ENCODE measurements at places on chromosomes 16 and 17.

- no peak for DNase-seq
Observed at GRCh38 chr16:78608305-78608776, 508.9 kb downstream of the WWOX start.

- DNase-seq, result no peak
Observed at GRCh38 chr16:54437401-54437800, 150.8 kb upstream of the IRX3 start.

GRCh38 chr17:65455154-65455971 is 106.1 kb downstream of the AXIN2 start:
- DNase-seq, result no peak

- DNase-seq, result no peak
Observed at GRCh38 chr17:48148854-48149786, 41.6 kb downstream of the SNX11 start.

DNA sequence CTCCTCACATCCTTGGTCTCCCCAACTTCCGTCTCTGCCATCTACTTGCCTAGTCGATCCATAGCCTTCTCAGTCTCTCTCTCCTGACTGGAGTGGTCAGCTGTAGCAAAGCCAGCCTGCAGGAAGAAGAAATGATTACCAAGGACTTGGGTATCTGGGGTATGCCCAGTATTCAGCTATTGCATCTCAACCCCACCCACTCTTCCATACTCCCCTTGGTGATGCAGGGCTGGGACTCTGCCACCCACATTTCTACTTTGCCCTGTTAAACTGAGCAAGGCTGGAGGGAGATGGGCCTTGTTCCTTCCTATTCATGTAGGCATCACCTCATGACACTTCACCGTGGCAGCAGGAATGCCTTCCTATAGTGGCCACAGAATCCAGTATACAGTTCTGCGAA is 2.3 kb downstream of the COPRS start:
- DNase-seq, result no peak

DNA sequence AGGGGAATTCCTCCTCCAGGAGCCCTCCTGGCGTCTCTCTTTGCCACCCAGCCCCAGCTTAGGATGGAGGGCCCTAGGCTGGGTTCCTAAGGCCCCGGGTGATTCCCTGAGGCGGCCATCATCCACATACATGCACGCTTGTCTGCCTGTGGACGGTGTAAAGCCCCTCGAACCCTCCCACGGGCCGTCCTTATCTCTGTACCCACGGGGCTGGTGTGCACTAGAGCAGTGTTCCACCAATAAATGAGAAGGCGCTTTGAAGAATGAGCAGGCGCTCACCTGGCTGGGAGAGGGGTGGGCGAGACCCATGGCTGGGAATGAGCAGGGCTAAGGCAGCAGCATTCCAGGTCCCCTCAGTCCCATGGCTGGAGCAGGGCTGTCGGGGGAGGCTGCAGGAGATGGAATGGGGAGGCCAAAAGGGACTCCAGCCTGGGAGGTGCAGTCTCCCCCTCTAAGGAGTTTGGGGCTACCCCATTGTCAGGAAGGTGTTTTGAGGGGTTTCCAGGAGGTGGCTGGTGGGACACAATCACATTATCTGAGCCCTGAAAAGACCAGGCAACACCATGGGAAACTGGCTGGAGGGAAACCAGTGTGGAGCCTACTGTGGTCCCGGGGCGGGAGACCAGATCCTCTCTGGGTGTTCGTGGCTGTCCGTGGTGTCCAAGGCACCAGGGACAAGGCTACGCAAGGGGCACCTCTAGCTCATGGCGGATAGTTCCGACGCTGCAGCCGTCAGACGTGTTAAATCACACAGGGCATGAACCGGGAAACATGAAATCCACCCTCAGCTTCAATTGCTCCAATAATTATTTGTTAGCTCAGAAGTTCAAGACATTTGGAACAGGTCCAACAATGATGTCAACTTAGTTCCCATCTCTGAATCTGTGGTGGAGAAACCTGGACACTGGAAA is 87.5 kb upstream of the DNAH17 start:
- no peak for DNase-seq

DNA sequence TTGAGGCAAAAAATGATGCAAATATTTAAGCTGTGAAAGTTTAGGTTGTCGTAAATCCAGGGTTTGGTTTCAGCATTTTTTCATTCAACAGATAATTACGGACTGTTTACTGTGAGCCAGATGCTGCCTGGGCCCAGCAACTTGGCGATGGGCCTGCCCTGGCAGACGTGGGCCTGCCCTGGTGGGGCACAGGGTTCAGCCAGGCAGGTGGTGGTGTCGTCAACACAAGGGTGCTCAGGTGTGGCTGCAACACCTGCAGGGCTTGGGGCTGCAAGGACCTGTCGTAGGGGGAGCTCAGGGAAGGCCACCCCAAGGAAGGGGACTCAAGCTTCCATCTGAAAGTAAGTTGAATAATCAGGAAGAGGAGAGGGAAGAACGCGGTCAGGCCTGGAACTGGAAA is 15.1 kb downstream of the ZC3H18 start:
- no peak for DNase-seq

GRCh38 chr17:67950945-67951344 is 45.3 kb downstream of the C17orf58 start:
- no peak for DNase-seq

DNA sequence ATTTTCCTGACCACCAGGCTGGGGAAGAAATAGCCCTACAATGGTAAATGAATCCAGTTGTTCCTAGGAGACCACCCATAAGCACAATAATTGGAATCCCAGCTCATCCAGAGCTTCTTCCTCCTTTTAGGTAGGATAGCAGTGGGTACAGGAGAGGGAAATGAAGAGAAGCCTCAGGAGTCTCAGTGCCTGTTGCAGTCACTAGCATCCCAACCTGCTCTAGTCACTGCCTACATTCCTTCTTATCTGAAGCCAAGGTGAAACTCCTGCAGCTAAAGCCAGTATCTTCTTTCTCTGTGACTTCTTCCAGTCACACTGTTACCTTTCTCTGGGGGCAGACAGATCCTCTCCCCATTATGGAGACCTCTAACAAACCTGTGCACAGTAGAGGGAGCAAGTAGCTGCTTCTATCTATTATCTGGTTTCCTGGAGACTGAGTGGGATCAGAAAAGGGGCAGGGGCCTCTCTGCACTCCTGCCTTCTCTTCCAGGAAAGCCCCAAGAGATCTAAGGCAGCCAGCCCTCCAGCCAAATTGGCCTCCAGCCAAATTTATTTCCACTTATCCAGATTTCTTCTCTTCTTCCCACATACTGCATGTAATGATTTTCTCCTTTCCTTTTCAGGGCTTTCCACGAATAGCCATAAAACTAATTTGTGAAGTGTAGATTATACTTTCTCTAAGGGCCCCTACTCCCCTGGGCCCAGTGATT is 85.5 kb downstream of the SSH2 start:
- DNase-seq, result no peak

- no peak for DNase-seq
Observed at GRCh38 chr17:12567077-12568053, 98.3 kb upstream of the MYOCD start.

GRCh38 chr16:74800216-74800871 is 25.7 kb upstream of the FA2H start:
- DNase-seq, result no peak

DNA sequence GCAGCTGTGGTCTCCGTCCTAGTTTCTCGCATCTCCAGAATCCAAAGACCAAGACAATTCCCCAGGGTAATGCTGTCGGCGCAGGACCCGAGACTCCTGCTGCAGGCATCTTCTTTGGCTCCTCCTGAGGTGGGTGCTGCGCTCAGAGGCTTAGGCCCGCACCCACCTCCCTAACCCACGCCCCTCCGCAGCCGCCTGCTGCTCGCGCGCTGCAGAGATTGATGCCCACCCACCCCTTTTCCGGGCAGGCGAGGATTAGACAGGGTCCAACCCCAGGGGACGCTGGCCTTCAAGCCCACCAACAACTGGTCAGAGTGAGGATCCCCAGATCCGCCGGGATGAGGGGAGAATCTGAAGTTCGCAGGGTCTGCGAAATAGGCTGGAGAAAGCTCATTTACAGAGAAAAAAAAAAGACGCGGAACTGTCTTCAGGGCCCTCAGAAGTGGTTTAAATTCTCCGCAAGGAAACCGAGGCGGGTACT is 27.9 kb downstream of the SLFN11 start:
- DNase-seq, result no peak

GRCh38 chr17:62737513-62737912 is 70.6 kb downstream of the MARCHF10 start:
- DNase-seq, result no peak

DNA sequence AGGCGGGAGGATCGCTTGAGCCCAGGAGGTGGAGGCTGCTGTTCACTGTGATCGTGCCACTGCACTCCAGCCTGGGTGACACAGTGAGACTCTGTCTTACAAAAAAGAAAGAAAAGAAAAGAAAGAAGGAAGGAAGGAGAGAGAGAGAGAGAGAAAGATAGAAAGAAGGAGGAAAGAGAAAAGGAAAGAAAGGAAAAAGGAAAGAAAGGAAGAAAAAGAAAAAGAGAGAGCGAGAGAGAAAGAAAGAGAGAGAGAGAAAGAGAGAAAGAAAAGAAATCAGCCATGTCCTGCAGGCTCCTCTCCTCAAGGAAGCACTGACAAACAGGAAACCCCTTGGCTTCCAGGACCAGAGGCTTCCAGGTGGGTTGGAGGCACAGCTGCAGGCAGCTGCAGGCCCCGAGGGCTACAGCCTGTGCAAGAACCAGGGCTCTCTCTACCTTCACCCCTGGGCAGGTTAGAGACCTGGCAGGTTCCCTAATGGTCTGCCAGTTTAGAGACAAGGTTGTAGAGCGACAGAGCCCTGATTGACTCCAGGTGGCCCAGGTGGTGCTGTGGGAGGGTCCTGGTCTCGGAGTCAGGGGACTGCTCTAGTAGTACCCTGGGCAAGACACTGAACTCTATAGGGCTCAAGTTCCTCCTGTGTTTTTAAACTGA is 53.8 kb downstream of the PECAM1 start:
- no peak for DNase-seq

- DNase-seq, result no peak
Observed at GRCh38 chr17:11278186-11278991, 37.4 kb downstream of the SHISA6 start.

DNA sequence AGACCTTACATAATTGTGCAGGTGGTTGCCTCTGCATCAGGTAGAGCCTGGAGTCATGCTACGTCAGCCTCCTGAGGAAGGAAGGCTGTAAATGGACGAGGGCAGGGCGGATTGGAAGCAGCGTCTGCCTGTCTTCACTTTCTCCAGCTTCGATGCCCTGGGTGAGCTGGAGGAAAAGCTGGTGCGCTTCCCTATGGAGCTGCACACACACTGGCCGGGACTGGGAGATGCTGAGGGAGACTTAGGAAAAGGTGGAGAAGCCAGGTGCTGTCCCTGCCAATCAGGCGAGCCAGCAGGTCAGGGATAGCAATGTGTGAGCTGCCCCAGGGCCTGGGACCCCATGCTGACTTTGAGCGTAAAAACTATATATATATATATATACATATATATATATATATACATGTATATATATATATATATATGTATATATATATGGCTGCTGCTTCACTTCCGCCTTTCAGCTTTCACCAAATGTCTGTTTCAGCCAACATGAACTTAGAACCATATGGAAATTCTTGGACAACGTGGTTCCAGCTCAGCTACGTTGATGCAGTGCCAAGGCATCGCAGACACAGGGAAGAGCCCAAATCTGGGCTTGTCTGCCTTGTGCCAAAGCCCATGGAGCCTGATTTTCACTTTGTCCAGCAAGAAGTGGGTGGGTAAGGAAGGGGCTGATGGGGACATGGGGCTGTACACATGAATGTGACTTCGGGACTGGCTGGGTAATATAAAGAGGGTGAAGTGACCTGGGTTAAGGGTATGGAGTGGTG is 71.5 kb upstream of the NKD1 start:
- no peak for DNase-seq

GRCh38 chr17:40614431-40615067 is 33.1 kb downstream of the SMARCE1 start:
- DNase-seq, result no peak

- no peak for DNase-seq
Observed at GRCh38 chr17:49631496-49631895, 46.4 kb downstream of the SPOP start.

- no peak for DNase-seq
Observed at GRCh38 chr17:80453126-80453997, 23.0 kb downstream of the NPTX1 start.

DNA sequence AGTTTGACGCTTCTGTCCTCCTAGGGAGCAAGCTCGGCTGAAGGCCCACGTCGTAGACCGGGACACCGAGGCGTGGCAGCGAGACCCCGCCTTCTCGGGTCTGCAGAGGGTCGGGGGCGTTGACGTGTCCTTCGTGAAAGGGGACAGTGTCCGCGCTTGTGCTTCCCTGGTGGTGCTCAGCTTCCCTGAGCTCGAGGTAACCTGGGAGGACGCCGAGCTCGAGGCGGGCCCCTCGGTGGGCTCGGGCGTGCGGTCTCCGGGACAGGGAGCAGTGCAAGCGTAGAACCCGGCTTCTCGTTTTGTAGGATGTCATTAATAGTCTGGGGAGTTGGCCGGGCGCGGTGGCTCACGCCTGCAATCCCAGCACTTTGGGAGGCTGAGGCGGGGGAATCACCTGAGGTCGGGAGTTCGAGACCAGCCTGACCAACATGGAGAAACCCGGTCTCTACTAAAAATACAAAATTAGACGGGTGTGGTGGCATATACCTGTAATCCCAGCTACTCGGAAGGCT is 715 bp downstream of the ENDOV start:
- DNase-seq, result no peak

DNA sequence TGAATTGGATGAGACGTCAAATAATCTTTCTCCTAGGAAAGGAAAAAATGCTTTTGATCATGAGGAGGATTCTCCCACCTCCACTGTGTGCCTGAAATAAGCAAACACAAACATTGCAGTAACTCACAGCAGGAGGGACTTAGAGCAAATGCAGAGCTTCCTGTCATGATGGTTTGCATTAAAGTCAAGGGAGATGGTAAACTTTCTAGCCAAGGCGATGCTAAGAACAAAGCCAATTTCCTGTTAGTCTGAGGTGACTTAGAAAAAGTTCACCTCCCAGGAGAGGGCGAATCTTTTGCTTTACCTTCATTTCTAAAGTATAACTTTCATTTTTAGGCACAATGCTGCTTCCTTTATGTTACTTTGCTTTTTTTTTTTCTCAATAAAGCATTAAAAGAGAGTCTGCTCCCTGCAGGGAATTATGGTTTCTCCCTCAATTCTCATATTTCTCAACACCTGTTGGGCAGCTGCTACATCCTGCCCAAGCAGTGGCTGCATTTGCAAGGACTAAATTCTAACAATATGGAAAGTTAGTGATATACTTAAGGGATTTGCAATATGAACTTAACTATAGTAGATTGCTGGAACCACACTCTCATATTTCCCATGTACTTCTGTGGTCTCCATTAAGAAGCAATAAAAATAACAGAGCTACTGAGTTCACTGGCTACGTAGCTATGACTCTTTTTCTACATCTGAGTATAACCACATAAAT is 175.6 kb downstream of the PCTP start:
- no peak for DNase-seq

- DNase-seq, result no peak
Observed at GRCh38 chr16:1920727-1921171, 2.5 kb upstream of the HS3ST6 start.

GRCh38 chr17:29592850-29593551 is at the start of gene ANKRD13B:
TSS of gene ANKRD13B (plus strand) at chr17:29593132. CDS start at chr17:29593622, 490 bp downstream.
- DNase-seq, result no peak

GRCh38 chr16:5965321-5965720 is 867.7 kb upstream of the EEF2KMT start:
- no peak for DNase-seq

Measured in AG04450 (cell line).